Left lobe of liver (tissue), 2 donors: ENCODE measurements at places on chromosomes 2 and 18.
A peak's percentile ranks its signal among the peaks of the same experiment; 100 is the strongest.

- no peak for DNase-seq
Observed at GRCh38 chr2:240655931-240656886, 26.5 kb downstream of the AQP12B start.

GRCh38 chr2:230602562-230603230, 109.9 kb upstream of the CAB39 start:
- no peak for DNase-seq

- no peak for DNase-seq
Observed at GRCh38 chr2:61857224-61857623, 3.4 kb upstream of the FAM161A start.

GRCh38 chr2:85768713-85769112, 14.9 kb downstream of the ATOH8 start:
- peak; percentile 67 for DNase-seq

GRCh38 chr2:189837326-189837725, 53.1 kb downstream of the PMS1 start:
- DNase-seq, result no peak

- peak; percentile 19 for DNase-seq
Observed at GRCh38 chr2:64629875-64630274, 23.8 kb downstream of the SERTAD2 start.

DNA sequence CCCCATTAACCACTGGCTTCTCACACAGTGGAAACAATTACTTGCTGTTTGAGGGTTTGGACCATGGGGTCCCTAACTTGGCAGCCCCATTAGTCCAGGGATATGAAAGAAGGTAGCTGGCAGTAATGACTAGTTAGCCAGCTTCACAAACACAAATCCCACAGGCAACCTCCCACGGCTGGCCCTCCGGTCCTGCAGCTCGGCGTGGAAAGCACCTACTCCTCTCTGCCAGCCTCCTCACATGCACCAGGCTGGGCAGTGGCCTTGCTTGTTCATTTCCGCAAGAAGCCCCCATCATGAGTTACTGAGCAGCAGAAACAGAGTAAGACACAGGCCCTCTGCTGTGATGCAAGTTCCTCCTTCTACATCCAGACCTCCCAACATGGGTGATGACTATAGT, 13.7 kb downstream of the C1QL2 start:
- no peak for DNase-seq

DNA sequence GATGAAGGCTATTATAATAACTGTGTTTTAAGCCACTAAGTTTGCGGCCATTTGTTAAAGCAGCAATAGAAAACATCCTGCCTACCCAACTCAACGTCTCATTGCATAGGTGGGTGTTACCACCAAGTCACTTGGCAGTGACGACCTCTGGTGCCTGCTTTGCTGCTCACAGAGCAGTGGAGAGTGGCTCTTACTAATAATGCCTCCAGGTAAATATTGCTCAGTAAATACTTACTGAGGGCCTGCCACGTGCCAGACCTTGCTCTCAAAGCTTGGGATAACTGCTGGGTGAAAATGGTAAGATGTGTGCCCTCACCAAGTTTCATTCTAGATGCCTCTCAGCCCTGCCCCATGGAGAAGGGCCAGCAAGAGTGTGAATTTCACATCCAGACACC, 27.7 kb downstream of the ITGA6 start:
- DNase-seq, result no peak

- DNase-seq, result no peak
Observed at GRCh38 chr2:49687918-49688317, 533.6 kb upstream of the FSHR start.
